ENCODE measurements at places on chromosomes 4 and X. TPM values are rescaled to one million over a fixed set of nuclear protein-coding genes. Genes with fewer than 3 reads are reported as not detected.

Gene FHDC1
- 0.21 TPM for total RNA-seq

Gene FAAH2
- 0.10 TPM for total RNA-seq

Gene AFP
- 1.3 TPM for total RNA-seq

Gene DHX15
- total RNA-seq = 118 TPM

Gene ASB11
- not detected for total RNA-seq

Gene YY2
- 2.0 TPM for total RNA-seq

DNA sequence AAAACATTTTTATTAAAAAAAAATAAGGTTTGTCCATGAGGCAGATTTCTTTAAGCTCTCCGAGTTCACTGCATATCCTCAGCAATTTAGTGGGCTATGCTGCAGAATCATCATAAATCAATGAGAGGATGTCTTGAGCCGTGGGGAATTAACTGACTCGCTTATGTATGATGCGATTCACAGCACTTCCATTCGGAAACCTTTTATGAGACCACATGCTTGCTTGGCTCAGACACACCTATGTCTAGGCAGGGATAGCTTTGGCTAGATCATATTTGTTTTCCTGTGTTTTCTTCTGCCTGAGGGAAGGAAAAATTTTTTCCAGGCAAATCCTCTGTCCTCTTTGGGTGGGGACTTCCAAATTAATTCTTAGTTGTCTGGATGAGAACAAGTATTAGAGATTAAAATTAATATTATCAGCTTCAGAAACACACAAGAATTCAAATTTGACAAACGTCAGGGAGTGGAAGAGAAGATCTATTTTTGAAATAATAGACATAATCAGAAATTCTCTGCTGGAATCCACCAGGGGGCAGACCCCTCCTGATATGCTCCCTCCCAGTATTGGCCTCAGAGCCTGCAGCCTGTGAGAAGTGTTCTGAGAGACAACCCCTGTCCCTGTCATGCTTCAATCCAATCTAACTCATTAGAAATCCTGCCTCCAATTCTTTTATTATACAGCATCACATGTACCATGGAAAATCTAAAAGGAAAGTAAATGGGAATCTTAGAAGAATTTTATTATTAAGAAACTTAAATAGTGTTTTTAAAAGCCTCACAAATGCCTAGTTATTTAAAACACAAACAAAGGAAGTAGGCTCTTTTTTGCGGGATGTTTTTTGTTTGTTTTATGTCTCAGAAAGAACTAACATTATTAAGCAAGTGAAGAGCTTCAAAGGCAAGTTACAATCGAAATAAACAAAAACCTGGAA is 345.1 kb upstream of the TACR3 start:
- DNase-seq = peak; percentile 15

GRCh38 chr4:13907255-13907751 is 279.8 kb upstream of the BOD1L1 start:
- DNase-seq = peak; percentile 87

- DNase-seq = no peak
These were observed 150.9 kb downstream of the SHOX start for GRCh38 chrX:781224-782204.

GRCh38 chrX:39019056-39019455 is 217.8 kb downstream of the MID1IP1 start:
- no peak for DNase-seq

GRCh38 chr4:38717604-38718003 is 53.6 kb downstream of the KLF3 start:
- no peak for DNase-seq

DNA sequence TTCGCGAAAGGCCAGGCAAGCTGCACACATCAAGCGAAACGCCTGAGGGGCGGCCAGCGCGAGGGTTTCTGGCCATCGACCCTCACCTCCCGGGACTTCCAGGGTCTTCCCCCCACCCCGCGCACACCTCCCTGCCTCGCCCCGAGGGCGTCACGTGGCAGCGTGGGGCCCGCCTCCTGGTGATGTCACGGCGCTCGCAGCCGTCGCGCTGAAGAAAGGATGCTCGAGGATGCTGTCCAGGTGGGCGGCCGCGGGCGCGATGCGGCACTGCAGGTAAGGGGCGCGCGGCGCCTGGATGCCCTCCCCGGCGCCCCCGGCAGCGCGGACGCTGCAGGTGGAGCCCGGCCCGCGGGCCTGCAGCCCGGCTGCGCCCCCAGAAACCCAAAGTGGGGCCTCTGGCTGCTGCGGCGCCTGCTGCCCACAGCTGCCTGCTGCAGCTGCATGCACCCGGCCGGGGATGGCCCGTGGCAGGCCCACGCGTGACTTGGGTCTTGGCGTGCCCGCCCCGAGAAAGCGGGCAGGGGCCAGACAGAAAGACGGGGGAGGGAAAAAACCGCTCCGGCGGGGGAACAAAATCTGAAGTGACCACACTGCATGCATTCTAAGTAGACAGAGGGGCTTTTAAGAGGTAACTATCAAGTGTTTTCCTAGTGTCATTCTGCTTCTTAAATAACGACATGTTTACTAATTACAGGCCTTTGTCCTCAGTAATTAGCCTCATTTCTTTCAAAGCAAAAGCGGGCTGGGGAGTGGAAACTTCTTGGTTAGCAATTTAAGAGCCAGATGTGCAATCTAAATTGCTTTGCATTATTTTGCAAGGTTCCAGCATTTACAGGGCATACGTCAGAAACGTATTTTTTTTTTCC is 1.7 kb downstream of the CLCN4 start:
- no peak for DNase-seq

- no peak for DNase-seq
These were observed 34.8 kb upstream of the GPR78 start for GRCh38 chr4:8545439-8545765.

GRCh38 chr4:113733685-113734084 is 27.9 kb downstream of the CAMK2D start:
- DNase-seq = no peak

DNA sequence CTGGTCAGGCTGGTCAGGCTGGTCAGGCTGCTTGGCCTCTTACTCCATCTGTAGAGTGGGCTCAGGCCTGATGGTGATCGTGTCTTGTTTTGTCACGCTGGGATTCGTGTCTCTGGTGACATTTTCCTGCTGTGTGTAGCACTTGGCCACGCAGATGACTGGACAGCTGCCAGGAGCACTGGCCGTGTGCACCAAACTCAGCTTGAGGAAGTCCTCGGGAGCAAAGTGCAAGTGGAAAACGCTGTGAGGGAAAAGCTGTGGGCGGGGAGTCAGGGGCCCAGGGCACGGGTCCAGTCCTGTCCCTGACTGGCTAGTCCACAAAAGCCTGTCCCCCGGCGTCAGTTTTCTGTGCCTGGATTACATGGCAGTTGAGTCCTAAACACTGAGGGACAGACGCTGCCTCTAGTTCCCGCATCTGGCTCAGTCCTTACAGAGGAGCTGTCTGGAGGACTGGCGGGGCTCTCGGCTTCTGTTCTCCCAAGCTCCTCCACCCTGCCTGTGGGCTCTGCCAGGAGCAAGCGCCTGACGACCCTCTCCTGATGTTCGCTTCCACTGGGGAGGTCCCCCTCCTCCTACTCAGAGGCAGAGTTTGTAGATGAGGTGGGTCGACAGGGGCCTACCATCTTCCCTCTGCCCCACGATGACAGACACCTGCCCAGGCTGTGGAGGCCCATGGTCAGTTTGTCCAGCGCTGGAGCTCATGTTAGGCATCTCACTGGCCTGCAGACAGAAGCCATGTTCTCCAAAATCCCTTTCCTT is 35.9 kb upstream of the GRPEL1 start:
- DNase-seq = no peak

DNA sequence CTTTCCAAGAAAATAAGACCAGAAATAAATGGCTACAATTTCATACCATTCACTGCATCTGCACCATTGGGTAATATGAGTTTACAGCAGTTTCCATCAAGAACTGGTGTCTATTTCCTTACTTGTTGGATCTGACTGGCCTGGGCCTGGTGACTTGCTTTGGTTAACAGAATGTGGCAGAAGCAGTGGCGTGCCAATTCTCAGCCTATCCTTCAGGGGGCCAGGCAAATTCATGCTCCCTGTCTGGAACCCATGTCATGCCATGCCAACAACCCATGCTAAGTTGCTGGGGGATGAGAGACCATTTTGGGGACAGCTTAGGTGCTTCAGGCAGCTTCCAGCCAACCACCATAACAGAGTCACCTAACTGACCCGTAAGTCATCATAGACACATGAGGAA is 656.7 kb downstream of the SPOCK3 start:
- DNase-seq = no peak

DNA sequence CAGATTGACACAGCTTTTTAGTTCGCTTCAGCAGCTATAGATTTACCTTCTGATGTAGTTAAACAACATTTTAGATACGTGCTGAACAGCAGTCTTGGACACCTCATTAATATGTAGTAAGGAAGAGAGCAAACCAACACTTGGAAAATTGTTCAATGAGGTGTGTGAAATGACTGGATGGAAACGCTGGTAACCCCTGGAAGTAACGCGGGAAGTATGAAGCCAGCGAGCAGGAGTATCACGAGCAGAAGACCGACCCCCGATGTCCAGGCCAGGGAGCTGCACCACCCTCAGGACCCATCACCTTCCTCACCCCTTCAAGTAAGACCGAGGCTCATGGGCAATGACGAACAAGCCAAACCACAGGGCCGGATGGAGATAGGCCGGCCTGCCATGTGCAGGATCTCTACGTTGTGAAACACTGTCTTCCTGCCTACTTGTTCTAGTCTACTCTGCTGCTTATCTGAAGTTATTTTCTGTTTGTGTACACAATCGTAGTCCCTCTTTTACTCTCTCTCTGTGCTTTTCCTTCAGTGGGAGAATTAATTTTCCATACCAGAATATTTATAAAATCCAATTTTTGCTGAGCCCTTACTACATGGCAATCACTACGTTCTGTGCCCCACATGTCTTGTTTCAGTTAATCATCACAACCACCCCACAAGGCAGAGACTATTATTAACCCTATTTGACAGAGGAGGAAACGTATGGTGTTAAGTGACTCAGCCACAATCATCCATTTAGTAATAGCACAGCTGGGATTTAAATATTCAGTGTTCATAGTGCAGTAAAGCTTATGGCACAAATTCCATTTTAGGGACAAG is 221.7 kb downstream of the APBB2 start:
- no peak for DNase-seq

DNA sequence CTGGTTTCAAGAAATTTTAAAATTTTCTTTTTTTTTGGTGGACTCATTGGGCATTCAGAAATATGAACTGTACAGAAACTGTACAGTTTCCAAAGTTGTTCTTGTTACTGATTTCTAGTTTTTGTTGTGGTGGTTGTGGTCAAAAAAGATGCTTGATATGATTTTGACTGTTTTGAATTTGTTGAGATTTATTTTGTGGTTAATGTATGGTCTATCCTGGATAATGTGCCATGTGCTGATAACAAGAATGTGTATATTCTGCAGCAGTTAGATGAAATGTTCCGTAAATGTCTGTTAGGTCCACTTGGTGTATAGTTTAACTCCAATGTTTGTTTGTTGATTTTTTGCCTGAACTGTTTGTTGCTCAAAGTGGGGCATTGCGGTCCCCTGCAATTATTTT is 127.6 kb upstream of the NUDT6 start:
- no peak for DNase-seq

GRCh38 chrX:11579636-11580600 is 85.8 kb downstream of the ARHGAP6 start:
- no peak for DNase-seq

DNA sequence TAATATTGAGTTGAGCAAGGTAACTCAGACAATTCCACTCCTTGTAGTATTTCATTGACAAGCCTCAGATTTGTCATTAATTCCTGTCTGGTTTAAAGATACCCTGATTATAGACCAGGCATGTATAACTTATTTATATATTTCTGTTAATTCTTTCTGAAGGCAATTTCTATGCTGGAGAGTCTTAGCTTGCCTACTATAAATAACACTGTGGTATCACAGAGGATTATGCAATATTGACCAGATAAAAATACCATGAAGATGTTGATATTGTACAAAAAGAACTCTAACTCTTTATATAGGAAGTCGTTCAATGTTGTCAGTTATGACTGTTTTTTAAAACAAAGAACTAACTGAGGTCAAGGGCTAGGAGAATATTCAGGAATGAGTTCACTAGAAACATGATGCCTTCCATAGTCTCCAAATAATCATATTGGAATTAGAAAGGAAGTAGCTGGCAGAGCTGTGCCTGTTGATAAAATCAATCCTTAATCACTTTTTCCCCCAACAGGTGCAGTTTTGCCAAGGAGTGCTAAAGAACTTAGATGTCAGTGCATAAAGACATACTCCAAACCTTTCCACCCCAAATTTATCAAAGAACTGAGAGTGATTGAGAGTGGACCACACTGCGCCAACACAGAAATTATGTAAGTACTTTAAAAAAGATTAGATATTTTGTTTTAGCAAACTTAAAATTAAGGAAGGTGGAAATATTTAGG is 821 bp downstream of the CXCL8 start:
- no peak for DNase-seq

GRCh38 chr4:54230484-54231418 is 1.7 kb downstream of the PDGFRA start:
- no peak for DNase-seq

DNA sequence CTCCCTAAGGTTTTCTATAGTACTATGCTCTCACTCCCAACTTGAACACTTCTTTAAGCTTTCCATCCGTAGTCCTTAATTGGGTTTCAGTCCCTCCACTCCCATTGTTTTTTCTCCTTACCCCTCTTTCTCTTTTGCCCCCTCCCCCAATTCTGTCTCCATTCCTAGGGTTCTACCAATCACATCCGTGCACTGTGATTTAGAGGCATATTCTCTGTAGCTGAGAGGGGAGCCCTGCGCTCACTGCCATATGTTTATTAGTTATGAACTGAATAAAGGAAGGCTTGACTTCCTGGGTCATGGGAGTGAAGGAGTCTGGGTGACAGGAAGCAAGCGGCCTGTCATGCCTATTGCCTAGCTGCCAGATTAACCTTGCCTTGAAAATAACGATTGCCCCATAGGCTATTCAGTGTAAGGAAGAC is 471 bp downstream of the MCTS1 start:
- DNase-seq = no peak

GRCh38 chr4:189087971-189088370 is 852.7 kb upstream of the FRG1 start:
- DNase-seq = no peak

DNA sequence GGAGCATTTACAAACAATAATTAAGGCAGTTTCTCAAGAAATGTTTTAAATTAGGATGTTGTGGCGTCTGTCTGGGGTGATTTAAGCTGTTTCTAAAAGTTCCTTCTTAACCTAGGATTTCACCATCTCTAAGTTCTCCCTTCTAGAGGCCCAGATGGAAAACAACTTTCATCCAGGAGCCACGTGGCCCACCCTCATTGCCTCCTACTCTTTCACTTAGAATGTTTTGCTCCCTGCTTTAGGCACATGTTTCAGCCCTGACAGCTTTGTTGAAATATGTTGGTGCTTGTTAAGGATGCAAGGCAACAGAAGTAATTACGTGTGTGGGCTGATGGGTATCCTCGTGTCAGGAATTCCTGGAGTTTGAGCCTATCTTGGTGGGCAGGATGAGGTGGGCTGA is 131.3 kb downstream of the GUCY2F start:
- no peak for DNase-seq

Data from Panc1 (cell line).